ENCODE measurements at places on chromosomes 2 and 18.

DNA sequence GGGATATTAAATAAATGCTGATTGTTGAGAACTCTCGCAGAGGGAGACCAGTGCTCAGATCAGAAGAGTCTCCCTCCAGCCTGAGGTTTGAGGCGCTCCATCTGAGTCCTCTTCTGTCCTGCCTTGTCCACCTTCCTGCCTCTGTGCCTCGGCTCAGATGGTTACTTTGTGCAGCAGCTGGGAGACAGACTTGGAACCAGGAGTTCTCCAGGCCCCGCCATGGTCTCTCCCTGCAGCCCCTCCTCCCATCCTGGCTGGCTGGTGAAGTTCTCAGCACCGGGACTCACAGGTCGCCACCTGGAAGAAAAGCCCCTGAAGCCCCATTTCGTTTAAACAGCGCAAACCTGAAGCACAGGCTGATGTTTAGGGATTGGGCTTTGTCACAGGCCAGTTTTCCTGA, 60.6 kb downstream of the DDX1 start:
- DNase-seq: no peak

GRCh38 chr18:12346240-12346565, 30.8 kb downstream of the AFG3L2 start:
- no peak for DNase-seq

DNA sequence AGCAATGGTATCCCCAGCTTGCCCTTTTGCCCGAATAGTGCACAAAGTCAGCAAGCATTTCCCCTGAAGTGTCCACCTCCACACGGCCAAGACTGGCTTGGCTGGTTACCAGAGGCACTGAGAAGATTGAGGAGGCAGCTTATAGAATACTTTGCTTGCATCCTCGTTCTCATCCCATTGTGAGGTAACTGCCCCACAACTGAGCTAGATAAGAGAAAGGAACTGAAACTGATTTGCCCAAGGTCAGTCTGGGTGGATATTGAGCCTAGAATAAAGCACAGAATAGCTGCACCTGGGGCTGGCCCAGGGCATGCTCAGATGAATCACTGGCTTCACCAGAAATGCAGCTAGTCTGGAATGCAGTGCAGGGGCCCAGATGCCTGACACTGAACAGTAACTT, 32.7 kb upstream of the MAP4K3 start:
- DNase-seq: no peak

- DNase-seq: no peak
Measured at GRCh38 chr2:125526093-125526492, 1129.9 kb upstream of the GYPC start.

- no peak for DNase-seq
Measured at GRCh38 chr2:6410313-6410712, 455.4 kb downstream of the CMPK2 start.

DNA sequence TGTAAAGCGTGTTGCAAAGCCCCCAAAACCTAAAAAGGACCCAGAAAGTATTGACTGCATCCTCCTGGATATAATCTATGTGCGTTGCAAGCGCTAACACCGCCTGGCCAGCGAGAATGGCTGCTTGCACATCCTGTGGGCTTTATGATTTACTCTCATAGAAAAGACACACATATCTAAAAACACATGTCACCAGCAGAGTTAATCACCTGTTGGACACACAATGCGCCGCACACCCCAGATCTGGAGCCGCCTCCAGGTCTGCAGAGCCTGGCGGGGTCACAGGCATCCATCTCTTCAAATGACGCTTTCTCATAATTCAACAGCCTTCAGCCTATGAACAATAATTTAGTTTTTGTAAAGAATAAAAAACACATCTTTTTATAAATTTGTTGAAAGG, 186.5 kb downstream of the RTP5 start:
- no peak for DNase-seq

GRCh38 chr18:6595666-6596065, 133.8 kb upstream of the ARHGAP28 start:
- no peak for DNase-seq

DNA sequence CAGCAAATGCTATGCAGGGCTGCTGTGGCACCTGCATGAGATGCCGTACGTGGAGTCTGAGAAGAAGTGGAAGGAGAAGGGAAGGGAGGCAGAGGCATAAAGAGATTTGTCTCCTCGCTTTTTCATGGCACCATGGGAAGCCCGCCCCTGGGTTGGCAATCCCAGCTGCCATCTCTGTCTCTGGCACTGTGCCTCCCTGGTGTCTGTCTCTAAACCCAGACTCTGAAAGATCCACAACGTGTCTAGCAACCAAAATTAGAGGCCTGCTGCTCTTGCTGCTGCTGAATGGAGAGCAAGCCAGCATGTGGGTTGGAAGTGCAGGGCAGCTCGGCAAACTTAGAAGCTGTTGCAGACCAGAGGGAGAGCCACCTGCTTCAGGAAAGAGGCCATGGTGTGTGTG, 53.1 kb downstream of the INO80C start:
- DNase-seq: no peak

DNA sequence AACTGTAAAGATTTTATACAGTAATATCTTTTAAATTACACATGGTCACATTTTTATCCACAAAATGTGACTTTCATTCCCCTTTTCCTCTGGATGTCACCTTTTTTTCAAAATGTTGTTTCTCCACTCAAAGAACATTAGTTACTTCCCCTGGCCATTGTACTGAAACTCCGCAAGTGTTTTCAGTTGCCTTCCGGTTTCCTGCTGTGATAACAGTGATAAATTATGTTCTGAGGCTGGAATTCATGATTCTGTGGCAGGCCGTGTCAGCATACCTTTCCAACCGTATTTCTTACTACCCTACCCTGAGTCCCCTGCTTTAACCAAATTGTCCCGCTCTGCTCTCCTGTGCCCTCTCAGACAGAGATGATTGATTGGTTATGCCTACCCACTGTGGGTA, 53.5 kb downstream of the MGAT5 start:
- no peak for DNase-seq

GRCh38 chr2:124923097-124923496, 898.0 kb downstream of the CNTNAP5 start:
- no peak for DNase-seq

GRCh38 chr18:46554406-46555080, 102.5 kb downstream of the LOXHD1 start:
- DNase-seq: no peak

GRCh38 chr18:37742436-37742835, 176.8 kb upstream of the CELF4 start:
- no peak for DNase-seq

GRCh38 chr2:119059287-119059686, 99.3 kb downstream of the C1QL2 start:
- DNase-seq: no peak

- DNase-seq: no peak
Measured at GRCh38 chr2:233449081-233449901, 95.0 kb downstream of the DGKD start.

- DNase-seq: no peak
Measured at GRCh38 chr18:7545734-7546133, 21.4 kb upstream of the PTPRM start.

Measured in stimulated activated CD8-positive, alpha-beta memory T cell treated with anti-CD3 and anti-CD28 coated beads, Interleukin-7, amount 100 ng/mL, for 24 hours (primary cell).